ENCODE measurements at places on chromosomes 12 and 14.

DNA sequence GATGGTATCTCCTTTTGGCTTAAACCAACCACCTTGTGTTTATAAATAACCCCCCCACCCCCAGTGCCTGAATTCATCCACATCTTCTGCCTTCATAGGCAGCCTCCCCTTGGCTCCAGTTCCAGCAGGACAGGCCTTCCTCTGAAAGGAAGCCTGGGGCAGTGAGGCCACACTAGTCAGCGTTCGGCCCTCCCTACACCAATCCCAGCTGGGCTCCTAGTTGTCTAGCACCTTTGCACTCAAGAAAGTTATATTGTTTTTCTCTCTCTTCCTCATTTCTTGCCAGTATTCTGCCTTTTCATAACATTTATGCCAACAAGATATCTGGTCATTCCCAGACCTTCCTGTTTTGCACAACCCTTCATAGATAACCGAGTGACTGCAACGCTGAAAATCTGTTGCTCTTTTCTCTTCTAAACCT lies 73.1 kb upstream of the ACTN1 start:
- DNase-seq, result no peak

DNA sequence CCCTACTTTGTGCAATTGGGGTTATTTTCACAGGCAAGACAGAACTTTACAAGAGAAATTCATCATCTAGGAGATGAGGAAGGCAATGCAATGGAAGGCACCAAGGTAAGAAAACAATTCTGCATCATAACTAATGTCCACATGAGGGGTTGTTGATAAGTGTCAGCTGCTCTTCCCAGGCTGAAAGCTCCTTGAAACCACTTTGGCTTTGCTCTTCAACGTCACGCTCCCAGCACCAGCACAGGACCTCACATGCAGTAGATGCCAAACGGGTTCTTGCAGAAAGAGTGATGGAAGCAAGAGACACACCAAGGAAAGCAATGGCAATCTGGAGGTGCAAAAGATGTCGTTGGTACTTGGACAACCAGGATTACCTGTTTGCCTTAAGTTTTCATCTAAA lies 485.5 kb downstream of the BCL11B start:
- DNase-seq, result no peak

- DNase-seq, result no peak
These were observed 162.8 kb upstream of the SLC38A2 start for GRCh38 chr12:46535376-46535775.

GRCh38 chr12:68387338-68387737 lies 55.2 kb upstream of the MDM1 start:
- no peak for DNase-seq

DNA sequence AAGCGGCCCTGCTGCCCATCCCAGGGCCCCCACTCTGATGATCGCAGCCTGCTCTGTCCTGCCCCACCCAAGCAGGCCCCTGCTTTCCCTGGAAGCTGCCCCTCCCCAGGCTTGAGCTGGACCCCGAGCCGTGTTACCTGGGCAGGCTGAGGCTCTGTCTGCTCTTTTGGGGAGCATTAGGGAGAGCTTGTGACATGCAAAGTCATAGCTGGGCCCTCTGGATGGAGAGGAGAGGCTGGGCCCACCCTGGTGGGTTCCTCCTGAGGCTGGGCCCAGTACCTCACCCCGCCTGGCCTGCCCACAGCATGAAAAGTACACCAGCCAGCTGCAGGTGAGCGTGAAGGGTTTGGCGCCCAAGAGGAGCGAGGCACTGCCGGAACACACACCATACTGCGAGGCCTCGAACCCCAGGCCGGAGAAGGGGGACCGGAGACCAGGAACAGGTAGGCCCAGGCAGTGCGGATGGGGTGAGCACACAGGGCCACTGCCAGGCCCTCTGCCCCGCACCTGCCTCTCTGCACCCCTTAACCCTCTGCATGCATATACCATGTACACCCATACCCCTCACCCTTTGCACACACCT lies 15.0 kb downstream of the CEP170B start:
- DNase-seq, result no peak

GRCh38 chr12:20390846-20391245 lies 22.5 kb downstream of the PDE3A start:
- no peak for DNase-seq

DNA sequence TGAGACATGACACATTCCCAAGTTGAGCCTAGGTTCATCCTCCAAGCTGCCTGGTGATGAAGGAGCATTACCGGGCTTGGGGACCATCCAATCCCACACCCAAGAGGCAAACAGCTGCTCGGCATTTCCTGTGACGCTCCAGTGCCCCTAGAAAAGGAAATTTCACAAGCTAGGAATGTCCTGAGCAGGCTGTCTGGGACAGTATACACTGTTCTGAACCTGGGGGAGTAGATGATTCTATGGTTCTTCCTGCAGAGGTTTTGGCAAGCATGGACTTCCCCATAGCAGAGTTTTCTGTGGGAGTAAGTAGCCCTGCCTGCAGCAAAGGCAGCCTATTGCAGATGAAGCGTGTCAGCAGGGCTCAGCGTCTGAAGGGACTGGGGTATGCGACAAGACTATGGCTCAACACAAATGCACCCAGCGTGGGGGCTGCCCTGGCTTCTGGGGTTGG lies 47.4 kb upstream of the SRSF5 start:
- DNase-seq, result peak; percentile 64

- no peak for DNase-seq
These were observed 32.0 kb downstream of the TEP1 start for GRCh38 chr14:20381341-20381740.

DNA sequence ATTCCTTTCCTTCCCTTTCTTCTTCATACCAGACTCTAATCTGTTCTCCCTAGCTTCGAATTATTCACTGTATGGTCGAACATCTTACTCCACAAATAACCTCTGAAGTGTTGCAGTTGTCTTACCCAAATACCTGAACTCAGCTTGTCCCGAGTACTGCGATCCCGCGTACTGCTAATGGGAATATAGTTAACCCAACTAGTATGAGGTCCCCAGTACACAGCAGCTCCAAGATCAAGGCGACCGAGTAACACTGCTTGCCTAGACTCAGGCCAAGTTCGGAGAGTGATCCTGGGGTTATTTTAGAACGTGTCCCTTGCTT lies 462 bp upstream of the ETNK1 start:
- DNase-seq, result no peak

- DNase-seq, result no peak
These were observed 6.0 kb downstream of the RAD9B start for GRCh38 chr12:110508071-110508586.

DNA sequence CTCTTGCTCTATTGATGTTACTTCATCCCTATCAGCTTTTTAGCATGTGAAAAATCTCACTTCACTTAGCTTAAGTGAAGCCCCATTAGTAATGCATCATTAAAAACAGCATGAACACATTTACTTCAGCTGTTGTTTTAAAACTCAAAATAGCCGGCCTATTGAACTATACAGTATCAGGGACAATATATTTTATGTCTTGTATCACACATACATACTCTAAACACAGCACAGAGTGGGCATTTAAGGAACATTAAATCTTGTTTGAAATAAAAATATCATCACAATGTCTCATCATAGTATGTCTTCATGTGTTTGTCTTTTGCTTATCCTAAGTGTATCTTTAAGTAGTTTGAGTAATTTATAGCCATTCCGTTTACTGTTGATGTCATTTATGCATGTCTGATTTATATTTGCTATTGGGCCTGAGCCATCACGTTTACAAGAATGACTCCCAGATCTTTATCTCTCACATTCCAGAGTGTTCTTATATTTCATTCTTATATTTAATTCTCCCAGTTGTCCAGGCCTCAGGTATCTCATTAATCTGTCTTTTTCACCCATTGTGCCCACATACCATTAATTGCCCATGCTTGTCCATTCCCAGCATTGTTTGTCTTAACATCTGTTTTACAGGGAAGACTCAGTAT lies 57.5 kb downstream of the ARHGAP5 start:
- DNase-seq, result no peak

DNA sequence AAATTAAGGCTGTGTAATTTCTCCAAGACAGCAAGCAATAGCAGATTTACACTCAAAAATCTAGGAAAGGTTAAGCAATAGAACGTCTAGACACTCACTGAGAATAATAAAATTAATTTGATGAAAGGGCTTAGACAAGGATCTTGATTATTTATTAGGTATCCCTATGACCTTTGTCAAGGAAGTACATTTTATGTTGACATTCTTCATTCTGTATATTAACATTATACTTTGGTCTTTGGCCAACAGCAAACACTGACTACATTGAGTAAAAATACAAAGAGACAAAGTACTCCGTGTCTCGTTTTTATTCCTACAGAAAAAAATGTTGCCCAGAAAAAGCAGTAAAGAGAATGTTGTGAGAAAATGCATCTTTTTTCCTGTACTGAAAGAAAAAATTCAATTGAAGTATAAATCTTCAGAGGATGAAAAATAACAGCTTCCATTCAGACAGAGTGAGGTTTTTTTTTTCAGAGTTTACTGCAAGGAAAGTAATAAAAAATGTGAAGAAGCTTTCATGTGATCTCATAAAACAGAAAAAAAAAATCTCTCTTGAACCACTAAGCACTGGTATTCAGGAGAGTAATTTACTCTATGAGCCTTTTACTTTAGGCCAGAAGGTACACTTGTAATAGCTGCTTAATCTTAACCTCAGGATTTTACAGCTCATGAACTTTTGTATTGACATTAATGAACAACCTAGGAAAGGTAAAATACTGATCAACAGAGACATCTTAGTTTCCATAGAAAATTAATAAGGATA lies 605.0 kb downstream of the FSCB start:
- no peak for DNase-seq

DNA sequence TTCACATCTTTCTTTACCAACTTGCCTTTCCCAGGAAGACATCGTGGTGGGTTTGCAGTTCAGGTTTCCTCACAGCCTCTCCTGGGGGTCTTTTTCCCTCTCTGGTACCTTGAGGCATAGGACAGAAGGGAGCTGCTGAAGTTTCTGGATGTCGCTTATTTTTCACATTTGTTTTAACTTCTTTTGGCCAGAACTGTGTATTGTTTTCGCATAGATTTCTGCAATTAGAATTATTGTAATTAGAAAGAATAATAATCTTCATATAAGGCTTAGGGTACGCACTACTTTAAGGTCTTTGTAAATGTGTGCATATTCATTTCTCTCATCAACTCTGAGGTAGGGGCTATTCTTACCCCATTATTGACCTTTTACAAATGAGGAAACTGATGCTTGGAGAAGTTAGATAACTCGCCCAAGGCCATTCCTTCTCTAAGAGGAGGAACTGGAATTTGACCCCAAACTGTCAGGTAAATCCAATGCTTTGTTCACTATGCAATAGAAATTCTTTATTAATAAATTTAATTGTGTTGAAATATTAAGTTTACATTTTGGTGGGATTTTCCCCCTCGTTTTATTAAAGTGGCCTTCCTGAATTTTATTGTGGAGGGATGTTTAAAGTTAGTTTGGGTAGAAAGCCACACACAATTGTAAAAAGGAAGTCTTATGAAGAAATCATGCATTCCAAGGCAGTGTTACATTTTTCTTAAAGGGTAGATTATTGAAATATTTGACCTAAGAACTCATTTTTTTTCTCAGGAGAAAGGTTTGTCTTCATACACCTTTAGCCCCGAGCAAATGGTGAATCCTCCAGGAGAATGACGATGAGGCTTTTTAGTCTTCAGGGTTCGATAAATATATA lies 12.1 kb upstream of the SLC38A2 start:
- DNase-seq, result no peak

GRCh38 chr14:72366619-72367018 lies 434.4 kb downstream of the RGS6 start:
- no peak for DNase-seq

GRCh38 chr14:93749076-93749420 lies 39.2 kb downstream of the PRIMA1 start:
- DNase-seq, result no peak

DNA sequence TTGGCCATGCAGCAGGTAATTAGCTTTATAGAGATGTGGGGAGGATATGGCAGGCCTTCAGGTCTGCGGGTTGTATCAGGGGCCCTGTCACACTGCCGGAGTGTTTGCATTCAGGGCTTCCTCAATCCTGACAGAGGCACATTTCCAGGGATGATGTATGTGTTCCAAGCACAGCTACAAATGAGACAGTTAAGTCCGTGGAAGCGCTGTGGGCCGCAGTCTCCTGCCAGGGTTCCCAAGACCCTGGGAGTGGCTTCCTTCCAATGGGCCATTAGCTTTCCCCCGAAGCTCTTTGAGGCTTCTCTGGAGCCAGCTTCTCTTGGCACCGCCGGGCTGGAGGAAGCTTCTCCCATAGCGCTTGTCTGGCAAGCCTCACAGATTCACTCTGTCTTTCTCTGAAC lies 1524.7 kb upstream of the TMEM132C start:
- peak; percentile 89 for DNase-seq

- no peak for DNase-seq
These were observed 136.8 kb downstream of the ANKS1B start for GRCh38 chr12:99847936-99848335.

DNA sequence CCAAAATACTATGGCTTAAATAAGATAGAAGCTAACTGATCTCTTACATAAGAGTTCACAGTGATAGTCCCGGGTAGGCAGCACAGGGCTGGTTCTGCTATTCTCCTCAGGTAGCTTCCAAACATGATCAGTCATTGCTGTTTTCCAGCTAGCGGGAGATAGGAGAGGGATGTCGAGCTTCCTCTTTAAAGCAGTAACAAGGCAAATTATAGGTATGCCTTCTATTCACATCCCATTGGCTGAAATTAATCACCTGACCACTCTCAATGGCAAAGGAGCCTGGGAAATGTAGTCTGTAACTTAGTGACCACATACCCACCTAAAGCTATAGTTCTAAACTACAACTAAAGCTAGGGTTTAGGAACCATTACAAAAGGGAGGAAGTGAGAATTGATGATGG lies 34.5 kb upstream of the VRK1 start:
- peak; percentile 29 for DNase-seq

GRCh38 chr14:79630288-79630960 lies 580.9 kb downstream of the DIO2 start:
- no peak for DNase-seq

DNA sequence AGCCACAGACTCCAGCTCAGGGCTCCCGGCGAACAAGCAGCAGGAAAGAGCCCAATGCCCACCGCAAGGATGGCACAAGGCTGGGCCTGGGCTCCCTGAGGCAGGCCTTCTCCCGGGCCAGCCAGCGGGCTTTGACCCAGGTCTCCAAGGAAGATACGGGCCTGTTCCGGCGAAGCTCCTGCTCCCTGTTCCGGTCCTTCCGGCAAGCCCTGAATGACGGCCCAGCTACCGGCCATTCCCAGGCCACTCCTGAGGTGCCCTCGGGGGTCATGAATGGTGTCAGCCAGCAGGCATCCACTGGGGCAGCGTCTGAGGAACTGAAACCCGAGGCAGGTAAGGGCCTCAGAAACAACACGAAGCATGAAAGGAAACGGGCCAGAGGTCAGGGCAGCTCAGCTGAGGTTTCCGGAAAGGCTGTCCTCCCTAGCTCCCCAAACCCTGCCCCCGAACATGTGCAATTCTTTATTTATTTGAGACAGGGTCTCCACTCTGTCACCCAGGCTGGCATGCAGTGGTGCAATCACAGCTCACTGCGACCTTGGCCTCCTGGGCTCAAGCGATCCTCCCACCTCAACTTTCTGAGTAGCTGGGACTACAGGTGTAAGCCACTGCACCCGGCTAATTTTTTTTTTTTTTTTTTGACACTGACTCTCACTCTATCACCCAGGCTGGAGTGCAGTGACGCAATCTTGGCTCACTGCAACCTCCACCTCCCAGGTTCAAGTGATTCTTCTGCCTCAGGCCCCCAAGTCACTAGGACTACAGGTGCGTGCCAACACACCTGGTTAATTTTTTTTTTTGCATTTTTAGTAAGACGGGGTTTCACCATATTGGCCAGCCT lies 6.0 kb downstream of the EXOC3L4 start:
- no peak for DNase-seq
